ENCODE measurements at places on chromosomes 13 and 19.

- no peak for DNase-seq
Measured at GRCh38 chr19:55173714-55174409, 6.2 kb downstream of the SYT5 start.

GRCh38 chr13:51806566-51806965 lies 2.6 kb upstream of the DHRS12 start:
- DNase-seq: no peak

- no peak for DNase-seq
Measured at GRCh38 chr19:57830071-57830602, at the start of gene ZNF587B. Gene ZNF587B (plus strand): TSS chr19:57830299. CDS start chr19:57830529, 230 bp downstream.

DNA sequence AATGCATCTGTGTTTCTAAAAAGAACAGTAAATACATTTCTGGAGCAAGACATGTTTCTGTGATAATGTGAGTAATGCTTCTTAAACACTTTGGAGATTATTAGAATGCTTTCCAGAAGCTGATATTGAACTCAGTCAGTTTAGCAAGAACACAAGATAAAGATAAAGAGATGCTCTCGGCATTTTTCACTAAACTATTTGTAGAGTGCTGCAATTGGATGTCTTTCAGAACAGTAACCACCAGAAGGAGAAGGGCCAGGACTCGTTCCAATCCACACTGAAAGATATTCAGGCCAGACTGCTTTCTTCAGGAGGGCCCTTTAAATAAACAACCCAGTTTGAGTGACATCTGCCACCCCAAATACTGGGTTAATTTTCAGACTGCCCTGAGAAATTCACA lies 456.0 kb downstream of the TBC1D4 start:
- no peak for DNase-seq

- DNase-seq: no peak
Measured at GRCh38 chr19:50959731-50960500, 7.1 kb upstream of the KLK5 start.

DNA sequence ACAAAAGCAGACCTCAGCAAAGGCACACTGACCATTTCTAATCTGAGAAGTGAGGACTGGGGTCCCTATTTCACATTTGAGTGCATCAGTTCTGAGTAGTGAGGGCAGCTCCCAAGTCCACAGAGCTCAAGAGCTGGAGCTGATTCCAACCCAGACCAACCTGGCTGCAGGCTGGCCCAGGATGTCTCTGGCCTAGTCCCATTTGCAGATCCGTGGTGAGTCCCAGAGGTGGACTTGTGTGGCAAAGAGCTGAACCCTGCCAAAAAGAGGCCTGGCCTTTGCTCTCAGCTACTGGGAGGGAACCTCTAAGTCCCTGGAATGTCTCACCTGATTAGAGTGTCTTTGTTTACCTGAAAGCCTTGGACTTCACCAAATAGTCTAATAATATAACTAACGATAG lies 14.6 kb downstream of the SIGLEC7 start:
- DNase-seq: no peak

DNA sequence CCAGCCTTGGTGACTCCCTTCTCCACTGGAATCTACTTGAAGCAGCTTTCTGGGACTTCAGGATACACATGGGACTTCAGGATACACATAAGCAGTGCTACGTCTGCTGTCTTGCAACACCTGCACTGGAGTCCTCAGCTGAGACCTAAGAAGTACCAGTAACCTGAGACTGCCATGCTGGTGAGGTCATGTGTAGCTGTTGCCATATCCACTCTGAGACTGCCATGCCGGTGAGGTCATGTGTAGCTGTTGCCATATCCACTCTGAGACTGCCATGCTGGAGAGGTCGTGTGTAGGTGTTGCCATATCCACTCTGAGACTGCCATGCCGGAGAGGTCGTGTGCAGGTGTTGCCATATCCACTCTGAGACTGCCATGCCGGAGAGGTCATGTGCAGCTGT lies 937.9 kb downstream of the EFNB2 start:
- no peak for DNase-seq

DNA sequence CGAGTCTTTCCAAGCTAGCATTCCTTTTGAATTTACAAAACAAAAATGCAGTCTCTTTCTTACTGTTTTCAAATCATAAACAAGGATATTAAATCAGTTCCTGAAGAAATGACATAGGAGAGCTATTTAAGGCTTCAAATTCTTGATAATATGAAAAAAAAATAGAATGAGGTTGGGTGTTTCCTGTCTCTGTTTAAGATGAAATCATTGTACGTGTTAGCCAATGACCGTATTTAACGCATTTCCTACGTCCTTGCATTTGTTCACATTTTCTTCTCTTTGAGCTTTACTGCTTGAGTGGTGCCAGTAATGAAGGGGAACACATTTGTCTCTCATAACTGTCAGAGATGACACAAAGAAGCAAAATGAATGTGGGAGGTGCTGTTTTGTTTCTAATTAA lies 821.3 kb downstream of the DIAPH3 start:
- DNase-seq: no peak

- no peak for DNase-seq
Measured at GRCh38 chr19:42206871-42207755, 10.4 kb downstream of the DEDD2 start.

DNA sequence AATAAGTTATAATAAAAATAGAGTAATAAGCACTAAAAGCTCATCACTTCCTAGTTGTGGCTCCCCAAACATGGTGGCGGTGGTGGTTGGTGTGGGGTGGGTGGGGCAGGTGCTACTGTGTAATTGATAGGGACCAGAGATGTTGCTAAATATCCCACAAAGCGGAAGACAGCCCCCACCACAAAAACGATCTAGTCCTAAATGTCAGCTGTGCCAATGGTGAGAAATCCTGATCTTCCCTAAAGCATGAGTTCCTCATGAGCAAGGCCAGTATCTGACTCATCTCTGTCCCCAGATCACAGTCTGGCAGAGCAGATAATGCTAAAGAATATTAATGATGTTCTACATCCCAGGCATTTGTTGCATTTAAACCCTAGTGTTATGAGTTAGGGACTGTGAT lies 1.9 kb upstream of the EDDM13 start:
- DNase-seq: no peak

GRCh38 chr13:42732073-42732472 lies 49.3 kb upstream of the FAM216B start:
- no peak for DNase-seq

DNA sequence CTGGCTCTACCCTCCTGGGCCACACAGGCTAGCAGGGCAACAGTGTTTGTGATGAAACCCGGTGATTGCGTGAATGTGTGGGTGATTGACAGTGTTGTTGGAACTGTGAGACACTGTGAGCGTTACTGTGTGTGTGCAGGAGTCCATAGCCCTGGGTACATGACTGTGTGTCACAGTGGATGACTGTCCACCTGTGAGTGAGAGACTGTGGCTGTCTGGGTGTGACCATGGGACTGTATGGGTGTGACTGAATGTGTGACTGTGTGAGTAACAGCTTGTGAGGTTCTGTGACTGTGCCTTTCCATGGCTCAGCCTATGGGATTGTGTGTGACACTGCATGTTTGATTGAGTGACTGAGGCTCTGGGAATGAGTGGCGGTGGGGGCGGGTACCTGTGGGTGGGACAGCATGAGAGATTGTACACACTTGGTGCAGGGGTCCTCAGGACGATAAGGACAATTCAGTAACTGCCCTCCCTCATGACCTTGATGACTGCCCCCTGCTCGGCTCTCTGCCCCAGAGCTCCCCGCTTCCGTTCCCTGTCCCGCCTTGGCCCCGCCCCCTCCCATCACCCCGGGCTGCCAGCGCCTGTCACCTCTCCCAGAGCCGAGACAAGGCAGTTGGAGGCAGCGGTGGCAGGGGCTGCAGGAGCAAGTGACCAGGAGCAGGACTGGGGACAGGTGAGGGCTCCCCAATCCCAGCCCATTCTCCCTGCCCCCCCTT lies at the start of gene GIPR:
Gene GIPR, plus strand, starts transcription at position 602 of the 722 bp plus-strand sequence. CDS start 1,300 bp downstream, outside the sequence.
- DNase-seq: peak; percentile 54

- no peak for DNase-seq
Measured at GRCh38 chr13:90618133-90618532, 729.4 kb upstream of the MIR17HG start.

GRCh38 chr13:113120300-113121182 lies 2.1 kb upstream of the F10 start:
- DNase-seq: no peak

GRCh38 chr13:113928685-113929627 lies 44.9 kb downstream of the C13orf46 start:
- DNase-seq: no peak

- no peak for DNase-seq
Measured at GRCh38 chr13:78241278-78241919, 322.8 kb upstream of the EDNRB start.

DNA sequence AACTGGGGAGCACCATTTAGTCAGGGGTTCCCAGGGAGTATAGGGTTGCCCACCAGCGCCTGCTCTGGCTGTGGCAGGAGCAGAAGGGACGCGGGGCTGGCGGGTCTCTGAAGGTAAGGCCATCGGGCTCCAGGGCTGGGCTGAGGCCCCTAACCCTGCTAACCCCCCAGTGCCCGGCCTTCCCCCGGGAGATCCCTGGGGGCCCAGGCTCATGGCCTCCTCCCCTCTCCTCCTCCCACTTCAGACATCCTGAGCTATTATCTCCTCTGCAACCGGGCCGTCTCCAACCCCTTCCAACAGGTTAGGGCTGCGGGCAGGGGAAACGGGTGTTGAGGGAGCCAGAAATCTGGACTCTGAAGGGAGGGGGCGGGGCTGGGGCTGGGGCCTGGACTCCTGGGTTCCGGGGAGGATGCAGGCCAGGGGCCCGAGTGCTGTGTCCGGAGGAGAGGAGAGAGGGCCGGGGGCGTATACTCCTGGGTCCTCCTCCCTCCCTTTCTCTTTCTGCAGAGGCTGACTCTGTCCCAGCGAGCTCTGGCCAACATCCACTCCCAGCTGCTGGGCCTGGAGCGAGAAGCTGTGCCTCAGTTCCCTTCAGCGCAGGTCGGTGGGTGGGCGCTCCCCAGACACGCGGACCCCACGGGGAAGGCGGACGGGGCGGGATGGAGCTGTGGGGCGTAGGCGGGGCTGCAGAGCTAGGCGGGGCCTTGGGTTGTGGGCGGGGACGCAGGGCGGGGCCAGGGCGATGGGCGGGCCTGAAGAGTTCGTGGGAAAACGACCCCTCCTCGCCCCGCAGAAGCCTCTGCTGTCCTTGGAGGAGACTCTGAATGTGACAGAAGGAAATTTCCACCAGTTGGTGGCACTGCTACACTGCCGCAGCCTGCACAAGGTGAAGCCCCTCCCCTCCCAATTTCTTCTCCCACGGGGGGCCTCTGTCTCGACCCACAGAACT lies 15.3 kb downstream of the TTYH1 start:
- DNase-seq: no peak

DNA sequence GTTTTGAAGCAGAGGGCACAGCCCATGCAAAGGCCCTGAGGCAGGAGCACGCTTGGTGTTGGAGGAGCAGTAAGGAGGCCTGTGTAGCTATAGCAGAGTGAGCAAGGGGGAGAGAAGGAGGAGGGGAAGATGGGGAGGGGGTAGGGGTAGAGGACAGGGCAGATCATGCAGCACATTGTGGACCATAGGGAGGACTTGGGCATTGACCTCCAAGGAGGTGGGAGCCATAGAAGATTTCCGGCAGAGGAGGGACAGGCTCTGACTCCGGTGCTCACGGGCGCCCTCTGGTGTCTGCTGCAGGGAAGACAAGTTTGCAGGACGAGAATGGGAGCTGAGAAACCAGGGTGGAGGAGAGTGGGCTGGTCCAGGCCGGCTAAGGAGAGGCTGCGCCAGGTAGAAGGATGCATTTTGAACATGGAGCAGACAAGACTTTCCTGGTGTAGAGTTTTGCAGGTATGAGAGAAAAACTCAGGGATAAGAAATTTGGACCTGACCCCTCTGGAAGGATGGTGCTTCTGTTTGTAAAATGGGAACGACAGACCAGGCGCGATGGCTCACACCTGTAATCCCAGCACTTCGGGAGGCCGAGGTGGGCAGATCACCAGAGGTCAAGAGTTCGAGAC lies 13.7 kb upstream of the CREB3L3 start:
- DNase-seq: peak; percentile 84

- DNase-seq: no peak
Measured at GRCh38 chr19:14673088-14673487, 1.6 kb downstream of the ADGRE3 start.

GRCh38 chr19:18339723-18340122 lies 675 bp upstream of the PGPEP1 start:
- DNase-seq: no peak

GRCh38 chr19:412356-413355 lies 3.7 kb upstream of the C2CD4C start:
- no peak for DNase-seq

- DNase-seq: no peak
Measured at GRCh38 chr13:52361225-52361624, 44.7 kb downstream of the THSD1 start.

DNA sequence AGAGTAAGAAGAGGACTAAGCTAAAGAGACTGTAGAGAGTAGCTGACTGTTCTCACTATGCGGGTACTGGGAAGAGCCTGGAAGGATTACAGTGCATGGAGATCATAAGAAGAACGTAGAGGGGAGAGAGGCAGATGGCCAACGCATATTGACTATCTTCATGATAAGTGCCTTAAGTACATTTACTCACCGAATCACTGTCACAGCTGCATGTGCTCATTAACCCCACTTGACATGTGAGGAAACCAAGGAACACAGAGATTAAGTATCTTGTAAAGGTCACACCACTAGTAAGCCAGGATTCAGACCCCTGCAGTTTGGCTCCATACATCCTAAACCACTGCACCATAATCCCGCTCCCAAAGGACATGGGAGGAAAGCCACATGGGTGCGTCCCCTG lies 34.1 kb downstream of the SMAD9 start:
- DNase-seq: no peak

DNA sequence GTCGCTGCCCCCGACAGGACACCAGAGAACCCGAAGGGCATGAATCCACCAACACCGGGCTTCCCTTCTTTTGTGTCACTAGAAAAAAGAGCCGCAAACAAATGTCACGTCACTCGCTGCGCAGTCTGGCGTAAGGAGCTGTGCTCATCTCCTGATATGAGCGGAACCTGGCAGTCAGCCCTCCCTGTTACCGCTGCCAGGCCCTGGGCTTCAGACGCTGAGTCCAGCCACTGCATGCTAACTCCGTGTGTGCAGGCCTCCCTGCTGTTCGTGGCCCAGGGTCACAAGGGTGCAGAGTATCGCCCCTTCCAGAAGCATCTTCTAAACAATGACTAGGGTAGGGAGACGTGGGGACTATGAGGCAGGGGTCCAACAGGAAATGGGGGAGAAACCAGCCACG lies 71.3 kb downstream of the SLC7A1 start:
- no peak for DNase-seq

DNA sequence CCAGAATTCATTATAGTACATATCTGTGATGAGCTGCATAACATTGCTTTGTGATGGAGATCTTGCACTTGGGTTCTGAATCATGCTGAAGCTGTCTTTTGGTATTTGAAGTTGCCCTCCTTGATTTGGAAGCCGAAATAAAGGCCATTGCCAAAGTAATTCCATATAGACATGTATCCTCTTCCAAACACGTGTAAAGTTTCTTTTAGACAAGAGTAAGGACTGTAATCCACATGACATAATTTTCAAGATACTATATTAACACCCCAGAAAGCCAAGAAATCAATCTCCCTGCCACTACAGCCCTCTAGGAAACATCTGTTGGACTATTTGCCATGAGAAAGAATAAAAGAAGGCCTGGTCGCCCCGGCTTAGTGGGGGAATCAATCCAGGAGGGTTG lies 754.2 kb downstream of the FGF9 start:
- no peak for DNase-seq

All from activated CD4-positive, alpha-beta T cell treated with anti-CD3 and anti-CD28 coated beads, Interleukin-2, amount 50 U/mL, for 24 hours (primary cell).